ENCODE measurements at places on chromosomes 1 and 21. TPM values are rescaled to one million over a fixed set of nuclear protein-coding genes. Genes with fewer than 3 reads are reported as not detected.
A peak's percentile ranks its signal among the peaks of the same experiment; 100 is the strongest.

DNA sequence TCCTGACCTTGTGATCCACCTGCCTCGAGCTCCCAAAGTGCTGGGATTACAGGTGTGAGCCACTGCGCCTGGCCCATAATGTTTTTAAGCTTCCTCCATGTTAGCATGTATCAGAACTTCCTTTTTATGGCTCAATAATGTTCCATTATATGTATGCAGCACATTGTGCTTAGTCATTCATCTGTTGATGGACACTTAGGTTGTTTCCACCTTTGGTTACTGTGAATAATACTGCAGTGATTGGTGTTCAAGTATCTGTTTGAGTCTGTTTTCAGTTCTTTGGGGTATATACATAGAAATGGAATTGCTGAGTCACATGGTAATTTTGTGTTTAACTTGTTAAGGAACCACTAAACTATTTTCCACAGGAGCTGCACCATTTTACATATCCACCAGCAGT lies 17.7 kb downstream of the CMPK1 start:
- no peak for DNase-seq

DNA sequence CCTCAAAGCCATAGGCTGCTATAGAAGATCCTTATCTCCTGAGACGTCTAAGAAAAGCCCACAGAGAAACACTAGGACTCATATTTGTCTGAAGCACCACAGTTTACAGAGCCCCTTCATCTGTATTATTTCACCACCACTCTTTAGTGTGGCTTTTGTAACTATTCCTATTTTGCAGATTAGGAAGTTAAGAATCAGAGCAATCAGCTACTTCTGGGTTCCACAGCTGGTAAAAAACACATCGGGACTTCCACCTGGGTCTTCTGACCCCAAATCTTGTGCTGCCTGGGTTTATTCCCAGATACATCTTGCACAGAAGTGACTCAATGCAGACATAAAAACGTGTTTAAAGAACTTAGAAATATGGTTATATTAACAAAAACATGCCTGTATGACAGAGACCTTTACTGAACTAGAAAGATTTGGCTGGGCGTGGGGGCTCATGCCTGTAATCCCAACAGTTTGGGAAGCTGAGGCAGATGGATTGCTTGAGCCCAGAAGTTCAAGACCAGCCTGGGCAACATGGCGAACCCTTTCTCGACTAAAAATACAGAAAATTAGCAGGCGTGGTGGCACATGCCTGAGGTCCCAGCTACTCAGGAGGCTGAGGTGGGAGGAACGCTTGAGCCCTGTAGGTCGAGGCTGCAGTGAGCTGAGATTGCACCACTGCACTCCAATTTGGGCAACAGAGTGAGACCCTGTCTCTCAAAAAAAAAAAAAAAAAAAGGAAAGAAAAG lies 40.9 kb downstream of the ELK4 start:
- DNase-seq: peak; percentile 28

The SPATA21 gene
- not detected for total RNA-seq

DNA sequence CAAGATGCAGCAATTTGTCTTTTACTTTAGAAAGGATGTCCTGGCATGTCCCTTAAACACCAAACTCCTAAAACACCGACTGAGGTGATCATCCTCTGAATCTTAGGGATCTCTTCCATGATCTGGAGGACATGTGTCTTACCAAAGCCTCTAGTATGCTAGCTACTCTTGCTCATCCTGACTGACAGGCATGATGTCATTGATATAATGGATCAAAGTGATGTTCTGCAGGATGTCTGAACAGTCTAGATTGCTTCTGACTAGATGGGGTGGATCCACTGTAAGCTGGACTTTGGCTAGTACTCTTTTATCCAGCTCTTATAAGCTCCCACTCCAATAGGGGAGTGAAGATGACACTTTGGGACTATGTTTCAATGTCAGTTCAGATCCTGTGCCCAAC lies 11.3 kb upstream of the CGN start:
- DNase-seq: no peak

- DNase-seq: no peak
Observed at GRCh38 chr1:76122271-76122670, 47.7 kb downstream of the ST6GALNAC3 start.

The GPR37L1 gene
- total RNA-seq: not detected

DNA sequence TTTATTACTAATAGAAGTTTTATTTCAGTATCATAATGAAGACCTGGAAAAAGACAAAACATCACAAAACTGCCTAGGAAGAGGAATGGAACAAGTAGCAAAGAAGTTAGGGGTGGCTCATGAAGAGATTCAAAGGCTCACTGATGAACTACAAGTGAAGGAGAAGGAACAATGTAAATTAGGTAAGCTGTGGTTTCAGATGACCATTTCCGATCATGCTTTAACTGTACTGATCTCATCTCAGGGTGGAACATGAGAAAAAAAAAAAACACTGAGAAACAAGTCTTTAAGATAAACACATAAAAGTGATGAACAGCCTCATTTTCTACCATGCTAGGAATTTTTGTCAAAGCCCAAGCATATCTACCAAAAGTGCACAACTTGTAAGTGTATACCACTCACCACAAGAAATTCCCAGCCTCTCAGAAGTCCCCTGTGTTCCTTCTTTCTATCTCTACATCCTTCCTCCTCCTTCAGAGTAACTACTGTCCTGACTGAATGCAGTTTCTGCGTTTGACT lies 19.6 kb downstream of the CCDC30 start:
- no peak for DNase-seq

DNA sequence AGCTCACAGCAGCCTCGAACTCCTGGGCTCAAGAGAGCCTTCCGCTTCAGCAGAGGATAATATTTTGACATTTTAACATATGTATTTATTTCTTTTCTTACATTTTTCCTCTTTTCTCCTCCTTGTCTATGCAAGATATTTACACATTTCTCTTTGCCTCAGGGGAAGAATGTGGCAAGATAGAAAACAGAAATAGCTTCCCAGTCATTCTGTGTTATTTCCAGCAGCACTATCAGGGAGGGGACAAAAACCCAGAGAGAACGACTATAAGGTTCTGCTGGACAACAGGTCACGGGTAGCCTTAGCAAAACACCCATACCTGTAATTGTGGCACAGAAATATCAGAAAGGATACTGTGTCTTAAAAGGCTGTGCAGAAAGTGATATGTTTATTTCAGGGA lies 7.9 kb downstream of the CD1D start:
- DNase-seq: no peak

- no peak for DNase-seq
Observed at GRCh38 chr1:87104945-87105344, 190.5 kb downstream of the HS2ST1 start.

The GPR52 gene
- total RNA-seq: 1.0 TPM

- peak; percentile 61 for DNase-seq
Observed at GRCh38 chr1:181083842-181084605, 4.5 kb upstream of the IER5 start.

DNA sequence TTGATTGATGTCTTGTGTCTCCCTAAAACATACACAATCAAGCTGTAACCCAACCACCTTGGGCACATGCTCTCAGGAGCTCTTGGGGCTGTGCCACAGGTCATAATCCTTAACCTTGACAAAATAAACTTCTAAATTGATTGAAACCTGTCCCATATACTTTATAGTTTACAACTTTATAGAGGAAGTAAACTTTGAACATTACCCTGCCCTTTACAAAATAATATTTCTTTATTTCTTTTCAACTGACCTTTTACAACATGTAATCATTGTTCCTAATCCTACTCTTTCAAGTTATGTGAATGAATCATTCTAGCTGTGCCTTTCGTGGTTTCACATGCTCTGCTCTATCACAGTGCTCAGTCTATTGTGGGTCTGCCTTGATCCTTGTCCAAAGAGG lies 118.3 kb upstream of the ATP1A1 start:
- no peak for DNase-seq

The INSRR gene
- total RNA-seq: not detected

DNA sequence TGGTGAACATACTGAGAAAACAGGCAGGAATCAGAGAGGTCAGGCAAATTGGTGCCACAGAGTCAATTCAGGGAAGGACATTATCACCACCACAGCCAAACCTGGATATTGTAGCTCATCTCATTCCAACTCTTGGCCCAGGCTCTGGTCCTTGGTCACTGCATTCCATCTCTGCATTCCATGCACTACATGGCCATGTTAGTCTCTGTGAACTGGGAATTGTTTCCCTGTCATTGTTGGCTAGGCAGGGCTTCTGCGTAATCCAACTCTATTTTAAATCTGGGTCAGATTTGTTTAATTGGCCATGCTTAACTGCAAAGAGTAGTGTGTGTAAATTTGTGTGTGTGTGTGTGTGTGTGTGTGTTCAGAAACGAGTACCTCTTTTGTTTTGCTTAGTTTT lies 837.6 kb upstream of the ADAMTS5 start:
- no peak for DNase-seq

DNA sequence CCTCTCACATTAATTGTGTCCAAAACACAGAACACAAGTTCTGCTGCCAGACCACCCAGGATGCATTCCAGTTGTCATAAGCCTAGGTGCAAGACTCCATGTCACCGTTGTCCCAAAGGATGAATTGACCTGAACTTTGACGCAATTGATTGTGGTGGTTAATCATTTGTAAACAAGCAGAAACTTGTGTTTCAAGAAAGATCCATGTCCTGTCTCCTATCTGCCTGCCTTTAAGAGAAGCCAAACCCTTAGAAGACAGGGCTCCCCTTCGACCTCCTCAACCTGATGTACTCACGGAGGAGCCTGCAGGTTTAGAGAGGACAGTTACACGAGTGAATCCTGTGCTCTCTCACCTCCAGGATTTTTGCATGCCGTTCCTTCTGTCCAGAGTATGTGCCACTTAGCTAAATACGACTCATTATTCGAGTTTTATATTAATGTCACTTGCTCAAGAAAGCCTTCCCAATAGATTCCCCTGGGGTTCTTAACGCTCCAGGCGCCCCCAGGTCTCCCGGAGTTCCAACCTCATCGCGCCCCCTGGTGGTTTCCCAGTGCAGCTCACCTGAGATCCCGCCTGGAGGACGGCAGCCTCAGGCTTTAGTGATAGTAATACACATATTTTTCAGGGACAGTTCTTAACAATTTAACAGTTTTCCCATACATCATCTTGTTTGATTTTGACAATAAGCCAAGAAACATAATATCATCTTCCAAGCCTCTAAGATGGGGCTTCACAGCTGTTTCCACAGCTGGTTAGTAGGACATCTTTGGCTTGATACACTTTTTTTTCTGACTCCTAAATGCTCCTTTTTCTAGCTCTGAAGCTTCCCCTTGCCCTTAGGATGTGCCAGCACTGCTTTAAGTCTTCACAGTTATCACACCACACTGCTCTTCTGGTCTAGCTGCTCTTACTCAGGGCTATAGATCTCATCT lies 2.4 kb upstream of the C8B start:
- DNase-seq: peak; percentile 79

- no peak for DNase-seq
Observed at GRCh38 chr1:12047120-12047876, 15.8 kb upstream of the TNFRSF8 start.

The UTS2 gene
- not detected for total RNA-seq

DNA sequence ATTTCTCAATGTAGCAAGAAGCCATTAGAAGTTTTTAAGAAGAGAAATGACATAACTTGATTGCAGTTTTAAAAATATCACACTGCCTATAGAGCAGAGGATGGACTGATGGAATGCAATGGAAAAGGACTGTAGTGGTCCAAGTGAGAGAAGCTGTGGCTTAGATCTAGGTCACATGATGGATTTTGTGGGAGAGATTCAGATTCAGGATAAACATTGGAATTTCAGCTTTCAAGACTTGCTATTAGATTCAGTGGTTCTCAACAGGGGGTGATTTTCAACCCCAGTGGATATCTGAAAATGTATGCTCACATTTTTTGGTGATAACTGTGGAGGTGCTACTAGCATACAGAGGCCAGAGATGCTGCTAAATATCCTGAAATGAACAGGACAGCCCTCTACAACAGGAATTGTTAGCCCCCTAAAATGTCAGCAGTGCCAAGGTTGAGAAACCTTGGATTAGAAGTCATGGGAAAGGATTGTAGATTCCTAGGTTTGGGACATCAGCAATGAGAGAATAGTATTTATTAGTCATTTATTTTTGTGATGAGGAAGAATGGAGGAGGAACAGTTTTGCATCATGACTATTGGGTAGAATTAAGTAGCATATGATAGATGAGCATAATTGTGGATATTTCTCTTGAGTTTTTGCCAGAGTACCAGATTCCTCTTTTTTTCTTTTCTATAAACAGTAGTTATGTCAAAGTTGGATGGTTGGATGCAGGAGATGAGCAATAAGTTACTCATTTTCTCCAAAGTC lies 30.1 kb upstream of the KCNK2 start:
- DNase-seq: no peak

- no peak for DNase-seq
Observed at GRCh38 chr21:31133243-31133830, 95.1 kb upstream of the KRTAP19-8 start.

GRCh38 chr1:201937624-201938213 lies 8.6 kb downstream of the LMOD1 start:
- DNase-seq: no peak

DNA sequence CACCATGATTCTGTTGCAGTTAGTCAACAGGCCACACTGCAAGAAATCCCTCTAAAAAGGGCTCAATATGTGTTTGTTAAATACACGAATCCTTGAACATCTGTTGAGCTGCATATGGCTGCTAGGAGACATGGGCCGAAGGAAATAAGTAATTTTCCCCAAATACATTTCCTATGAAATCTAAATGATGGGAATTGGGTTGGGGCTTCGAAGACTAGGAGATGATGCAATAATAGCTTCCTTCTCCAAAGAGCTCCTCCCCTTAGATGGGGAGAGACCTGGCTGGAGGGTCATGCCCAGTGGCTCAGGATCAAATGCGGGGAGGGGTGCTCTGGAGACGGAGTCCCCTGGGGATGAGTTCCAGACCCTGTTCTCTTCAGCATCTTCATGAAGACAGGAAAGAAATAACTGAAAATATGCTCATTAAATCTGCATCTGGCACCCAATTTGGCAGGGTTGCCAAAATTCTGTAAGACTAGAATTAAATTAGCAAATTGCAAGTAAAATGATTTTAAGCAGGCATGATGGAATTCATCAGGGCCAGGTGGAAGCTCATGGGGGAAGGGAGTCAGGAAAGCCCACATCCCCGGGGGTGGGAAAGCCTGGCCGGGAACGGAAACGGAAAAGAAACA lies 165.0 kb upstream of the EDN2 start:
- no peak for DNase-seq

DNA sequence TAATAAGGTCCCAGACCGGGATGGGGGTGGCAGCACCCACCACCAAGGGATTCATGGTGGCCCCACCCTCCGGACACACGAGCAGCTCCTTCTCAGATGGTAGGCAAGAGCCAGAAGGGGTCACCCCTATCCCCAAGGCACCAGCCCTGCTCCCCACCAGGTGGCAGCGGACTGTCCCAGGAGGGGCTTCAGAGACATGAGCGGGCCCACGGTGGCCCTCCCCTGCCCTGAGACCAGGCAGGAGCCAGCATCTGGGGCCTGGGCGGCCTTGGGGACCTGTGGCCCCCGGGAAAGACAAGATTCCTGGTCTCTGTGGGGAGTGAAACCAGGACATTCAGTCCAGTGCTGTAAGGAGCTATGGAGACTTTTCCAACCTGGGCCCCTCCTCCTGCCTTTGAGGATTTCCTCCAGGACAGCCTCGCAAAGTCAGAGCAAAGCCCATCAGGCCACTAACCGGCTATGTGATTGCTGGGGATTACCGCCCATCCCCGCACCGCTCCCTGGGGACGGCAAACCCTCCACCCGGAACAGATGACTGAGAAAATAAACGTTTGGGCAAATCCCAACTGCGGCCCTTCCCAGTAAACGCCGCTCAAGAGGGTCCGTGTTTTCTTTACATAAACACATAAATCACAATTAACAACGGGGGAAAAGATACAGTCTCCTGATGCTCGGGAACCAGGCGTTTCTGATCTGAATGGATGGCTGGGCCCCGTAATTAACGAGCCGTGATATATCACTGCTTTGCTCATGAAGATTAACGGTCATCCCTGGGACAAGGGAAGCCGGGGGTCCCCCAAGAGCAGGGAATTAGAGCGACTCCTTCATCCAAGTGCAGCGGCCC lies 50.9 kb upstream of the ARHGEF16 start:
- DNase-seq: no peak
